ENCODE measurements at places on chromosomes 6 and 20.

DNA sequence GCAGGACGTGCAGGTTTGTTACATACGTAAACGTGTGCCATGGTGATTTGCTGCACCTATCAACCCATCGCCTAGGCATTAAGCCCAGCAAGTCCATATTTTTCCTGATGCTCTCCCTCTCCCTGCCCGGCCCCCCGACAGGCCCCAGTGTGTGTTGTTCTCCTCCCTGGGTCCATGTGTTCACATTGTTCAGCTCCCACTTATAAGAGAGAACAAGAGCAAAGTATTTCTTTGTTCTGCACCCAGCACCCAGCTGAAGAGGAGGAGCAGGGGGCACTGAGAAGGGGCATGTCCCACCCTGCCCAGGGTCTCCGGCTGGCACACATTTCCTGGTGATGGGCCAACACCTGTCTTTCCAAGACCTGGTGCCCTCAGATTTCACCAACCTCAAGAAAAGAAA lies 251.1 kb upstream of the ARID1B start:
- DNase-seq: no peak

- no peak for DNase-seq
Observed at GRCh38 chr6:43743682-43744381, 26.2 kb upstream of the VEGFA start.

DNA sequence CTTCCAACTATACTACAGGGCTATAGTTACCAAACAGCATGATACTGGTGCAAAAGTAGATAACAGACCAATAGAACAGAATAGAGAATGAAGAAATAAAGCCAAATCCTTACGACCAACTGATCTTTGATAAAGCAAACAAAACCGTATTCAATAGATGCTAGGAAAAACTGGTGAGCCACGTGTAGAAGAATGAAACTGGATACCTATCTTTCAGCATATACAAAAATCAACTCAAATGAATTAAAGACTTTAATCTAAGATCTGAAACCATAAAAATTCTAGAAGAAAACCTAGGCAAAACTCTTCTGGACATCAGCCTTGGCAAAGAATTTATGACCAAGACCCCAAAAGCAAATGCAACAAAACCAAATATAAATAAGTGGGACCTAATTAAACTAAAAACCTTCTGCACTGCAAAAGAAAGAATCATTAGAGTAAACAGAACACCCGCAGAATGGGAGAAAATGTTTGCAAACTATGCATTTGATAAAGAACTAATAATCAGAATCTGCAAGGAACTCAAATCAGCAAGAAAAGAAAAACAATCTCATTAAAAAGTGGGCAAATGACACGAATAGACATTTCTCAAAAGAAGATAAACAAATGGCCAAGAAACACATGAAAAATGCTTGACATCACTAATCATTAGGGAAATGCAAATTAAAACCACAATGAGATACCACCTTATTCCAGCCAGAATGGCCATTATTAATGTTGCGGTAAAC lies 109.8 kb downstream of the TAF4 start:
- DNase-seq: no peak

DNA sequence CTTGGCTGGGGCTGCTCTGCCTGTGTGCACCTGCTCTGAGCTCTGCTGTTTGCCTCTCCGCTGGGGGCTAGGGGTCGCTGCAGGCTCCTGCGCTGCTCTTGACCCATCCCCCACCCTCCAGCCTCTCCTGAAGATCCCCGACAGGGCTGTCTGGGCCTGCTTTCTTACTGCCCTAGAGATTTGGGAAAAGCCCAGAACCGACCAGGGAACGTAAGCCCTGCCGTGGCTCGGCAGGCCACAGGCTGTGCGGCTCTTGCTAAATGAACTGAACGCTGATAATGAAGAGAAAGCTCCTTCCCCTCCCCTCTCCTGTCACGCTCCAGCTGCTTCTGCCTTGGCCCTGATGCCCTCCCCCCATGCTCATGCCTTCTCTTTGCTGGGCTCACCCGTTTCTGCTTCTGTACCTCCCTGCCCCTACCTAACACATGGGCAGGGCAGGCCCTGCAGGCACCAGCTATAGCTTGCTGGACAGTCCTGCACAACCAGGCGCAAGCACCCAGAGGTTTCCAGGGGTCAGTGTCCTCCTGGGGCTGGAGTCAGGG lies 32.0 kb upstream of the PCMTD2 start:
- no peak for DNase-seq

DNA sequence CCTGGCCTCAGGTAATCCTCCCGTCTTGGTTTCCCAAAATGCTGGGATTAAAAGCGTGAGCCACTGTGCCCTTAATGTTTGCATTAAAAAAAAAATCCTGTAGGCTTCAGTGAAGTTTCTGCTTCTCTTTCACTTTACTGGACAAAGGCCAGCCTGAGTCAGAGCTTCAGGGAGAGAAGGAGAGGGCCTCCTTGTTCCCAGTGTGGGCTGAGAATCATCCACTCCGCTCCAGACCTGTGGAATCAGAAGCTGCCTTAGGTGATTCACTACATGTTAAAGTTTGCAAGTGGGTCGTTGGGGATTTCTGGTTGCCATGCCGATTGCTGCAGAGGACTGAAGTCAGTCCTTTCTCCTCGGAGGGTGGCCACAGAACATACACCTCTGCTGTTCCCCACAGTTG lies 113.3 kb upstream of the EEF1E1 start:
- peak; percentile 29 for DNase-seq

DNA sequence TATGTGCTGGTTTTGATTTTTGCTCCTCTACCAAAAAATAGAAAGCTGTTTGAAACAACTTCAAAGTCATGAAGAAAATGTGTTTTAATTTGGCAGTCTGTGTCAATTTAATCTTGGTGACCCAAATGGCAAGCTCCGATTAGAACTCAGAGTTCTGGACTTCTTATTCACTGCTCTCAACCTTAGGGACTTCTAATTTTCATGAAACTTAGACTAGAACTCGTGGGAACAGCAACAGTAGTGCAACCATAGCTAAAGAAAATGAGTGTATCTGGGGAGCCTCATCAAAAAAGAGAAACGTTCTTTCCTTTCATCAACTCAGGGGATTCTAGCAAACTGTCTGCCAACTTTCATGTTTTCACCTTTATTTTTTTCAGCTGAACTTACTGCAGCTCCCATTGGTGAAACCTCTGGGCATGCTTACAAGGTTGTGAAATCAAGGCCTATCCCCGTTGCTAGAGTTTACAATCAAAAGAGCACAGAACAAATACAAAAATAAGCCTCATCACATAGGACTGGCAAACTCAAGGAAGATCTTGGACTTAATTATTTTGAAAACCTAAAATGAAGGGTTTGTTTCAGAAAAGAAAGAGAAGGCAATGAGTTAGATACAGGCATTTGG lies 114.0 kb upstream of the HSF2 start:
- DNase-seq: no peak

DNA sequence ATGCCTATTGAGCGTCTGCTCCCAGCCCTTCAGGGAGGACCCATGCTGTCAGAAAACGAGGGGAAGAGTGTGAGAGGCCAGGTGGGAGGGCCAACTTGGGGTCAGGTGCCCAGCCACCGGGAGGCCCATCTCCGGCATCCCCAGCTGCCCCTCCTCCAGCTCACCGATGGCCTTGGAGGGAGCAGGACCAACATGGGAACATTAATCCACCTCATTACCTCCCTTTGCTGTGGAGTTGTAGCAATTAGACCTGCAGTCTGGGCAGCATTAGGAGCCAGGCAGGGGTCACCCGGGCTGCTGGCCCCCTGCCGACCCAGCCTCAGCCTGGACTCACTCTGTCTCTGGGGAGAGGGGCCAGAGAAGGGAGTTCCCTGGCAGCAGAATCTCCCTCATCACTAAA lies 25.1 kb downstream of the DLGAP4 start:
- no peak for DNase-seq

DNA sequence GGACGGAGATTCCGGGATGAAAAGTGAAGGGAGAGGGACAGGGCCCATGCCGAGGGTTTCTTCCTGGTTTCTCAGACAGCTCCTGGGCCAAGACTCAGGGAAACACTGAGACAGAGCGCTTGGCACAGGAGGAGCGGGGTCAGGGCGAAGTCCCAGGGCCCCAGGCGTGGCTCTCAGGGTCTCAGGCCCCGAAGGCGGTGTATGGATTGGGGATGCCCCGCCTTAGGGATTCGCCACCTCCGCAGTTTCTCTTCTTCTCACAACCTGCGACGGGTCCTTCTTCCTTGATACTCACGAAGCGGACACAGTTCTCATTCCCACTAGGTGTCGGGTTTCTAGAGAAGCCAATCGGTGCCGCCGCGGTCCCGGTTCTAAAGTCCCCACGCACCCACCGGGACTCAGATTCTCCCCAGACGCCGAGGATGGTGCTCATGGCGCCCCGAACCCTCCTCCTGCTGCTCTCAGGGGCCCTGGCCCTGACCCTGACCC lies 55.0 kb upstream of the HLA-A start:
- DNase-seq: no peak
